ENCODE measurements at places on chromosomes 4 and X.

GRCh38 chr4:149005191-149005590, 563.0 kb upstream of the NR3C2 start:
- DNase-seq = no peak

- DNase-seq = no peak
These were observed 178.5 kb upstream of the CTSO start for GRCh38 chr4:156132196-156132595.

DNA sequence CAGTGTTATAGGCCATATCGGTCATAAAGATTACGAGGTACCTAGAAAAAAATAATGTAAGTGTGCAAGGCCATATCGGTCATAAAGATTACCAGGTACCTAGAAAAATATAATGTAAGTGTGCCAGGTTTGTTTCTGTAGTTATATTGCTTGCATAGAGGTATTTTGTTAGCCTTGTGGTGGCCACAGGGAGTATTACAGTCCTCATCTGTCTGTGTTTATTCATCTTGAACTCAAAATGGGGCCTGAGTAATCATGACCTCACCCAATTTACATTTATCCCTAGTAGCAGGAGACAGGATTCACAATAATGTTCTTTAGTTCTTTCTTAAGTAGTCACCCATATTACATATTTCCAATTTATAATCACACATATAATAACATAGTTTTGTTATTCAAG, 459.7 kb downstream of the MID1IP1 start:
- DNase-seq = no peak

- no peak for DNase-seq
These were observed 62.4 kb downstream of the ZNF182 start for GRCh38 chrX:47941423-47941822.

GRCh38 chr4:89217604-89218003, 90.0 kb downstream of the GPRIN3 start:
- no peak for DNase-seq

GRCh38 chr4:183360161-183360919, 38.1 kb upstream of the CLDN24 start:
- DNase-seq = no peak

GRCh38 chr4:25696409-25696808, 40.8 kb downstream of the SLC34A2 start:
- peak; percentile 23 for DNase-seq

DNA sequence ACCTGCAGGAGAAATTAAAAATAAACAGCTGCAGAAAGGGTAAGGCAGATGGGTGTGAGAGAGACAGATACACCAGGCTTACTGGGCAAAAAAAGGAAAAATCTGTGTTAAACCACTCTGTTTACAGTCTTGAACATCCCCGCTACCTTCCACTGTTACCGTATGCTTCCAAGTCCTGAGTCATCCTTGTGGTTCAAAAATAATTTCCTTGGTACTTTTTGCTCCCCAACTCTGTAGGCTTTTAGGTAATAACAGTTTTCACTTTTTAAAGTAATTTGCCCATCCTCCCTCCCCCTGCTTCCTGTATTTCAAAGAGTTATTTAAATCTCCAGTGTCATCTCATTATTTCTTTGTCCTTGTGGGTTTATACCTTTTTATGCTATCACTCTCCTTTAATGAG, 210.1 kb upstream of the FAT4 start:
- no peak for DNase-seq

- DNase-seq = no peak
These were observed 23.3 kb upstream of the GUCY1B1 start for GRCh38 chr4:155735496-155735895.

DNA sequence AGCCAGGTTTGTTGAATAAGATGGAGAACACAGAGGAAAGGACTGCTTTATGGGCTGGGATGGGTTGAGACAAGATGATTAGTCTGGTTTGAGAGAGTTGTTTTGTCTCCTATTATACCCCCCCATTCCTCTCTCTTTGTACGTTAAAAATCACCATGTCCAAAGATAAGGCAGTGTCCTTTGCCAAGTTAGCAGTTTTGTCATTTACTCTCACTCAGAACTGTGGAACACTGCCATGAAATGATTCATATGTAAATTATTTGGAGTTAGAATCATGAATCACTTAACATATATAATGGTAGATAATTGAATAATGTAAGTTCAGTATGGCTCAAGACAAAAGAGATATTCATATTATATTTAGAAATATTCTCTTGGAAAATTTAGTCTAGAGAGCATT, 151.3 kb downstream of the DCLK2 start:
- DNase-seq = no peak

GRCh38 chrX:41596596-41596995, 92.2 kb upstream of the GPR34 start:
- no peak for DNase-seq

DNA sequence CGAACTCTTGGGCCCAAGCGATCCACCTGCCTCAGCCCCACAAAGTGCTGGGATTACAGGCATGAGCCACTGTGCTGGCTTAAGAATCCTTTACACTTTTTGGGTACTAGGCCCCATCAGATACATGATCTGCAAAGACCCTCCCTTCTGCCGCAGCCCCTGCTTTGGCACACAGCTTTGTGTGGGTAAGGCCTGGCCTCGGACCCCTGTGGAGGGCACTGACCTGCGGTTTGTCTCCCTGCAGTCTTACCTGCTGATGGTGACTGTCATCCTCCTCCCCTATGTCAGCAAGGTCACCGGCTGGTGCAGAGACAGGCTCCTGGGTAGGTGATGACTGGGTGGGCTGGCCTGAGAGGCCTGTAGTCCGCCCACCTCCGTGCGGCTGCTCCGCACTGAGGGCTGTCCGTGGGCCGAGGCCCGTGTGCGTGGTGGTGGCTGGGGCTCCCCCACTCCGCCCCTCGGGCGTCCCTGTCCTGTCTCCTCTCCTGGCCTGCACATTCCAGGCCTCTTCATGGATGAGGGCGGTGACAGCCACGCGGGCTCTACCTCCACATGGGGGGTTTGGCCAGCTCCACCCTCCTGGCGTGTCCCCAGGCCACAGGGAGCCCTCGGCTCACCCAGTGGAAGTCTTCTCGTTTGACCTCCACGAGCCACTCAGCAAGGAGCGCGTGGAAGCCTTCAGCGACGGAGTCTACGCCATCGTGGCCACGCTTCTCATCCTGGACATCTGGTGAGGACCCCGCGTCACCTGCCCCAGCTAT, 18.0 kb downstream of the DGKQ start:
- DNase-seq = no peak

DNA sequence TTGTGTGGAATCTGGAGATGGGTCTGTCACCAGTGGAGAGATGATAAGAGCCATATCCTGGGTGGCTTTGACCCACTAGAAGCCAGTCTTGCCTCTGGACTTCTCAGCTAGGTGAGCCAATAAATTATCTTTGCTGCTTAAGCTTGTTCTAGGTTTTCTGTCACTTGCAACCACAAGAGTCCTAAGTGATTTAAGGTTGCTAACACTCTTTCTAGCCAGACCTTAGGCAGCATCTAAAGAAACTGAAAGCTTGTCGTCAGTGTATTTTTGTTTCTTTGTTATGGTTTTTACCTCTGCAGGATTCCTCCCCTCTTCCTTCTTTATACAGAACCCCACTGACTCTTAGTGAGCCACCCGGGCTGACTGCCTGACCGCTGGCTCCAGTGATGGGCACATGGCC, 37.1 kb upstream of the STIM2 start:
- no peak for DNase-seq

DNA sequence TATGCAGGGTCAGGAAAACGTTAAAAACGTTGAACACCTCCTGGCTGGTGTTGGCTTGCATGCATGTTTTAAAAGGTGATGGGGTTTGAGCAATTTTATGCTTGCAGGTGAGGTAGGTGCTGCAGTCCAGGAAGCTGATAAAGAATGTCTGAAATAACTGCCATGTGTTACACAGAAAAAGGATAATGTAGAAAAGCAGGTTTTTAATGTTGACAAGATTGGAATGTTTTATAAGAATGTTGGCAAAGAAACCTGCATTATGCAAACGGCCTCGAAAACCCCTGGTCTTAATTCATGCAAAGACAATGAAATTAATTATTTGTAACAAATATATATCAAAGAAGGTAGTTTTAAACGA, 723.7 kb upstream of the AGA start:
- DNase-seq = peak; percentile 17

DNA sequence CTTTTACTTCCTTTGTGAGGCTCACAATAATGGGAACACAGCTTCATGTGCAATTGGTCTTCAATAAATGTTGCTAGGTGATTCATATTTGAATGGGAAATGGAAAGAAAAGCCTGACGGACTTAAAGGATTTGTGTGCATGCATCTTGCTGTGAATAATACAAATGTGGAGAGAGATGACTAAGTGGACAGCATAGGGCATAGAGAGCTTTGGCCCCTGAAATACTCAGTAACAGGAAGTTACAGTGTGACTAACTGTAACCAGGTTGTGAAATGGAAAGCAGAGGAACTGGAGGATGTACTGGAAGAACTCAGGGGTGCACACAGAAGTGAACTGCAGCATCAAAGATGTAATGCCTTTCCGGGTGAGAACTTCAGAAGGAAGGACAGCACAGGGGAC, 206.7 kb downstream of the MGST2 start:
- DNase-seq = peak; percentile 4

DNA sequence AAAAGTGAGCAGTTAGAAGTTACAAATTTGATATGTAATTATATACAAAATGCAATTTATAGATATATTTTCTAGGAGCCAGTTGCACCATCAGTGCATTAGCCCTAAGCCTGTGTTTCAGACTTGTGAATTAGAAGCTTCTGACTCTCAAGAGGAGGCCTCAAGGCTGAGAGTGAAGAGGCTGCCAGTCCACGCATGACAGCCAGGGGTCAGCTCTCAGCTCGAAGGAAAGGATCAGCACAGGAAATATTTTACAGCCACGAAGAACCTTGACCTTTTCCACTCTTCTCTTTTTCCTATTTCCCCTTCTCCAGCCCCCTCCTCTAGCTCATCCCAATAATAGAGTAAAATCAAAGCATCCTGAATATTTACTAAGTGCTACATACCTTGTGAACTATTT, 642.4 kb downstream of the TRIML1 start:
- DNase-seq = peak; percentile 5

DNA sequence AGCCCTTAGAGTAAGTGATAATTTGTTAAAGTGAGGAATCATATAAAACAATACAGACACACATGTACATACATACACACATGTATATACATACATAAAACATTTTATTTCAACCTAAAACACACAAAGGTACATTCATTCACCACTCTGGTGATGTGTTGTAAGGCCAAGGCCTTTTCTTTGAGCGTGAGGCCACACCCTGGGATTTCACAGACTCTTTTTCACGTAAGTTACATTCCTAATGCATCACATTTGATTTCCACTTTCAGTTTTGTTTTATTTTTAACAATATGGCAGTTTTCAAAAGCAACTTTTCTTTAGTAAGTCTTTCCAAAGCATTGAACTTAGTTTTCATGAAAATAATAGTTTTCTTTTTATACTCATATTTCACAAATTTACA, 170.7 kb downstream of the COL4A6 start:
- DNase-seq = no peak

DNA sequence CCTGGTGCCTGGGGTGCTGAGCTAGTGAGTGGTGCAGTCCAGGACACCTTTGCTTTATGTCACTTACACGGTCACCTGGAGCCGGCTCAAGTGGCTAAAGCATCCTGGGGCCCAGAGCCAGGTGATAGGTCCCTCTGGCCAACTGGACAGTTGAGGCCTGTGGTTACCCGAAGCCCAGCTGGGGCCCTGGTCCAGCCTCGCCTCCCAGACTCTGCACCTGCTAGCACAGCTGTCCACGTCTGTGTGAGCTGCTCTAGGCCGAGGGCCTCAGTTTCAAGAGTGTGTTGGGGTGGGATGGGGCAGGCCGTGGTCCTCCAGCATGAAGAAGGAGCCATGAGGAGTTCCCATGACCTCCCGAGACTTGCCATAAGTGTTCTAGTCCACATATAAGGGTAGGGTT, 7.7 kb upstream of the ADD1 start:
- no peak for DNase-seq

- no peak for DNase-seq
These were observed 18.7 kb downstream of the TMEM150C start for GRCh38 chr4:82543131-82543530.

DNA sequence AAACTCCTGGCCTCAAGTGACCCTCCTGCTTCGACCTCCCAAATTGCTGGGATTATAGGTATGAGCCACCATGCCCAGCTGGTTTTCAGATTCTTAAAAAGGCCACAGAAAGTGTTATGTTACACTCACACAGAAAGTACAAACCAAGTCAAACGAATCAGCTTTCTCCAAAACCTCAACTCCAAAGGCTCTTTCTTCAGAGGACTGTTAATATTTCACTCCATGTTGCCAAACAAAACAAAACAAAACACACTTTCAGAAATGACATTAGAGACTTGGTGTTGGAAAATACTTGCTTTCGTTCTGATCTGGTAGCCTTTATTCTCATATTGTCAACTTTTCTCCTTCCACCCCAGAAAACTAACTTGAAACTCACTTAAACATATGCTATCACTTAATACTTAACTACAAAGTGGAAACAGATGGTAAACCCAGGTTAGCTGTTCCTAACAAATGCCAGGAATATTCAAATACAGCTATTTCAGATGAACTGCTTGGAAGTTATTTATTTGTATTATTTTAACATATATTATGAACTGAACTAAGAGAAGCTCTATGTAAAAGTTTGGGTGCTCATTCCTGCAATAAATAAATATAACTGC, 34.7 kb downstream of the RLIM start:
- DNase-seq = no peak

DNA sequence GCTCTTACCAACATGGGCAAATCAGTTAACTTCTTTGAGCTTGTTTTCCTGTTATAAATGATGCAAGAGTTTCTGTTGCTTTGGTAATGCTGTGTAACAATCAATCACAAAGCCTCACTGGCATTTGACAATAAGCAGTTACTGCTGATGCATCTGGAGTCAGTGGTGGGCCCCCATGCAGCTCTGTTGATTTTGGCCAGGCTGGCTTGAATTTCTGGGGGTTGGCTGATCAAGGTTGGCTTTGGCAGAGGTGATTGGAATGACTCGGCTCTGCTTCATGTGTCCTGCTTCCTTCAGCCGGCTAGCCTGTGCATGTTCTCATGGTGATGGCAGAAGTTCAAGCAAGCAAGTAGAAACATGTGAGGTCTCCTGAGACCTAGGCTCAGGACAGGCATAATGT, 90.4 kb downstream of the PHEX start:
- DNase-seq = no peak

GRCh38 chrX:72461766-72462165, 110.9 kb downstream of the HDAC8 start:
- no peak for DNase-seq

DNA sequence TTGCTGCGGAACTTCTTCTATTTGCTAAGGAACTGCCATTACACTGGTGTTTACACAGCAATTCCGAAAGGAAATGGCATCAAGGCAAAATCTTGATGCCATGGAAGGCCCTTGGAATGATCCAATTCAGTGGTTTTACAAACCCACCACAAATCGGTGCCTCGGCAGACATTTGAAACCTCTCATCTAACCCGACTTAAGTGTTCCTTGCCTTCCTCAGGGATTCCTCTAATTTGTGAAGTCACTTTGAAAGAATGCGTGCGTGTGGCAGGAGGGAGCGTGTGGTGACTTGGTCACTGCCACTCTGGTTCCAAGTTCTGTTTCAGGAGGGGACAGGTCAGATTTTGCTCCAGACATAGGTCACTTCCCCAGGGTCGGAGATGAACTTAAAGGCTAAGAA, 4.8 kb downstream of the NOP14 start:
- DNase-seq = peak; percentile 54

- DNase-seq = peak; percentile 9
These were observed at the start of gene GPRASP2 for GRCh38 chrX:102712216-102712966. Gene GPRASP2 (plus strand): TSS chrX:102712448. CDS start chrX:102714870, 2,422 bp downstream.

- DNase-seq = no peak
These were observed 105.5 kb upstream of the LCORL start for GRCh38 chr4:18127030-18127429.

Measured in trophoblast cell (in vitro differentiated cells and primary cell).